ENCODE measurements at places on chromosomes 11 and 22. TPM values are rescaled to one million over a fixed set of nuclear protein-coding genes. Genes with fewer than 3 reads are reported as not detected.
A peak's percentile ranks its signal among the peaks of the same experiment; 100 is the strongest.

GRCh38 chr11:106017093-106017492, 4.9 kb downstream of the MSANTD4 start:
- DNase-seq: no peak

DNA sequence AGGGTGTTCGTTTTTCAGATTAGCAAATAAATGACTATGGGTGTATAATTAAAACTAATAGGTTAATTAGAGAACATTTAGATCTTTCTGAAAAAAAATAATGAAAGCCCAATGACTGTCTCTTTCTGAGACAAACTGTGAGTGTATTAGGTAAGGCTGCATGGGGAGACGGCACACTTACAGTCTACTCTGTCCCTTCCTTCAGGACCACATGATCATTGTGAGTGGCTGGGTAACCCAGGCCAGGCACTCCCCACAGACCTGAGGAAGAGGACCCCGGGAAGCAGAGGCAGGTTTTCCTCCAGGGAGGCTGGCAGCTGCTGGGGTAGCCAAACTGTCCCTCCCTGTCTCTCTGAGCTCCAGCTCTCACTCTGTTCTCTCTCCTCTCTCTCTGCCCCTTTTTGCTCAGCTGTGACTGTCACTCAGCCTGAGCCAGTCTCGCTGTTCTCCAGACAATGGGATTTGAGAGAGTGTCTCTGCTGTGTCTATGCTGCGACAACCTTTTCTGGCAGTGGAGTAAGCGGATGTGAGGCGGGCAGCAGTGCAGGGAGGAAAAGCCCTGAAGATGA, 83.1 kb upstream of the NCAM1 start:
- DNase-seq: no peak

Gene GRIA4
- total RNA-seq: not detected

DNA sequence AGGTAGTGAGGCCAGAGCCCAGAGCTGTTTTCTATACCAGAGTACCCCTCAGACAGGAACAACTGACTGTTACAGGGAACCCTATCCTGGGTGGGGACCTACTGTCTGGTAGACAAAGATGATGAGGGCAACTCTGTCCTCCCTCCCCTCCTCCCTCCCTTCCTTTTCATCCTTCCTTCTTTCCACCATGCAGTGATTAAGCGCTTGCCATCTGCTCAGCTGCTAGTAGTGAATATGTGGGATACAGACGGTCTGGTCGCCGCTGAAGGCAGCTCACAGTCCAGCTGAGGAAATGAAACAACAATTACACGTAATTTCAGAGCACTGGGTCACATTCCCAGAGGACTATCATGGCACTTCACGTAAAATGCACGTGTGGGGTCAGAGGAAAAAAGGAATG, 597.1 kb downstream of the BUD13 start:
- DNase-seq: no peak

Gene ZC3H12C
- 23.7 TPM for total RNA-seq

Gene WNT11
- 7.1 TPM for total RNA-seq

GRCh38 chr11:72243173-72244059, 560 bp downstream of the PHOX2A start:
- no peak for DNase-seq

Gene KCNK4
- total RNA-seq: not detected

Gene SHANK3
- total RNA-seq: 13.5 TPM

Gene MYEOV
- not detected for total RNA-seq

DNA sequence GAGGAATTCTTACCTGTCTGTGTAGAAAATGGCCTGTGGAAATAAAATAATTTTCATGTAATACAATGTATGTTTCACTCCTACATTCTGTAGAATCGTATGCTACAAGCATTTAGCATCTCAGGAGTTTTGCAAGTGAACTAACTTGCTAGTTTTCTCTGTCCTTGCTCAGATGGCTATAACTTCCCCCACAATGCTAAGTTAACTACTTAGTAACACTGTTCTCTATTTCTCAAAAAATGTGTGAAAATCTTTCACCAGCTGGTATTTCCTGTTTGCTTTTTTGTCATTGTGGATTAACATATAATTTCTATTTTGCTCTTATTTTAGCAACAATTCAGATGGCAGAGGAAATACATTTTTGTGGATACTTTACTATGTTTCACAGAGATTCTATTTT, 4.4 kb downstream of the OR4S2 start:
- DNase-seq: no peak

Gene HBG1
- total RNA-seq: not detected

Gene SCGB1A1
- total RNA-seq: not detected

DNA sequence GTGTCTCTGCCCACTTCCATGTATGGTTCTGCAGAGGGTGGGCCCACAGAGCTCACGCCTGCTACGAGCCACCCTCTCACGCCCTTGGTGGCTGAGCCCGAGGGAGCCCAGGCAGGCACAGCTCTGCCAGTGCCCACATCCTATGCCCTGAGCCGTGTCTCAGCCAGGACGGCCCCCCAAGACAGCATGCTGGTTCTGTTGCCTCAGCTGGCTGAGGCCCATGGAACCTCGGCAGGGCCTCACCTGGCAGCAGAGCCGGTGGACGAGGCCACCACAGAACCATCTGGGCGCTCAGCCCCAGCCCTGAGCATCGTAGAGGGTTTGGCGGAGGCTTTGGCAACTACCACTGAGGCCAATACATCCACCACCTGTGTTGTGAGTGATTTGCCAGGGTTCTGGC, 64.0 kb downstream of the OTOG start:
- peak; percentile 47 for DNase-seq

DNA sequence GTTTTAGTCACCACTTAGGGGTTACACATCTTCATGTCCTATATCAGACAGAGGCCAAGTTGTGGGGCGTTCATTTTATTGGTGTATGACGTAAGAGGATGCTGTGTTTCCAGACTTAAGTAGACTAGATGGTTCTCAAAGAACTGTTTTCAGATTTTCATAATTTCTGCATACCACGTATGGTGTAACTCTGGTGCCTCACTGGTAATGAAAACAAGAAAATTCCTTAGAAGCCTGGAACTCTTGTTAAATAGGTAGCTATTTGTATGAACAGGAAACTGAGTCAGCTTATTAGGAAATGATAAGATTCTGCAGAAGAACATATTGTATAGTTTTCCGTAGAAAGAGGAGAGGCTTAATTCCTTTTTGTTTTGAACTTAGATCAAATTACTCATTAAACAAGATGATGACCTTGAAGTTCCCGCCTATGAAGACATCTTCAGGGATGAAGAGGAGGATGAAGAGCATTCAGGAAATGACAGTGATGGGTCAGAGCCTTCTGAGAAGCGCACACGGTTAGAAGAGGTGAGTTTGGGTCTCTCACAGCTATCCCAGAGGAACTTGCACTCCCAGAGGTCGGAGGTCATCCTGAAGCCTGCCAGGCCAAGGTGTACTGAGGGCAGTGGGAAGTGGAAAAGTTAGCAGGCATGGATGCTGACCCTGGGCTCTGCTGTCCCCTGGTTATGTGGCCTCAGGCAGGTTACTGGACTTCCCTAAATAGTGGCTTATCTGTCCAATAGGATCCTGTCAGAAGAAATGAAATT, 3.9 kb downstream of the CDC45 start:
- DNase-seq: no peak

DNA sequence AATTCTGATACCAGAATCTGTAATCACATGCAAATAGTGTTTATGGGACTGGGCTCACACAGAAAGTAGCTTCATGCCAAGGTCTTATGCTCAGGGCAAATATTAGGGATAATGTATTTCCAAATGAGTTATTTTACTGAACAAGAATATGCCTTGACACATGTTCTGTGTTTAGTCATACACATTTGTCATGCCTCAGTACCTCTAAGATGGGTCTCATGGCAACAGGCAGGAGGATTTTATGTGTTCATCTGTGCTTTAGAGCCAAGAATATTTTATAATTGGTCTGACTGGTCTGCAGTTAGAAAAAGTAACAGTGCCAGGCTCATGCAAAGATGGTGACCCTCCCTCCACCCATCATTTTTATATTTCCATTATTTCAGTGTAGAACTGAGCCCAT, 49.1 kb downstream of the JAM3 start:
- no peak for DNase-seq

- no peak for DNase-seq
Observed at GRCh38 chr11:67396587-67397389, 4.9 kb downstream of the PPP1CA start.

GRCh38 chr22:42992092-42992491, 22.9 kb downstream of the PACSIN2 start:
- no peak for DNase-seq

Gene MPPED1
- total RNA-seq: not detected

DNA sequence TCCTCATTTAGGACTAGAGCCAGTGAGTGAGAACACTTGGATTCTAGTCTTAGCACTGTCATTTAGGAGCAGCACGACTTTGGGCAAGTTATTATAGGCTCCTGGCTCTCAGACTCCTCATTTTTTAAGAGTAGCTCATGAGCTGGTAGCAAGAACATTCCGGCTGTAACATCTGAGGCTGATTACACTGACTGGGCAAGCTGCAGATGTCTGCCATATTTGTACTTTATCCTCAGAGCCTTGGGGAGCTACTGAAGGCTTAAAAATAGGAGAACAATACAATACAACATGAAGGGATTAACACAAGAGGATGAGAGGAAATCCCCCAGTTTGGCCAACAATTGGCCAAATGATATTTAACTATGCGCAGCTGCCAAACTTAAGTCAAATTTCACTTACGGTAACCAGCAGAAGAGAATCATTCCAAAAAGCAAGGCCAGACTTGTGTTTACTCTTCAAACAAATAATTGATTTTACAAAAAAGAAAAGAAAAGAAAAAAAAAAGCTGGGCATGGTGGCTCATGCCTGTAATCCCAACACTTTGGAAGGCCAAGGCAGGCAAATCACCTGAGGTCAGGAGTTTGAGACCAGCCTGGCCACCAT, 113.1 kb upstream of the ARHGAP42 start:
- no peak for DNase-seq

Gene OR8H3
- not detected for total RNA-seq

- no peak for DNase-seq
Observed at GRCh38 chr11:104781037-104781436, 117.2 kb downstream of the CASP12 start.

DNA sequence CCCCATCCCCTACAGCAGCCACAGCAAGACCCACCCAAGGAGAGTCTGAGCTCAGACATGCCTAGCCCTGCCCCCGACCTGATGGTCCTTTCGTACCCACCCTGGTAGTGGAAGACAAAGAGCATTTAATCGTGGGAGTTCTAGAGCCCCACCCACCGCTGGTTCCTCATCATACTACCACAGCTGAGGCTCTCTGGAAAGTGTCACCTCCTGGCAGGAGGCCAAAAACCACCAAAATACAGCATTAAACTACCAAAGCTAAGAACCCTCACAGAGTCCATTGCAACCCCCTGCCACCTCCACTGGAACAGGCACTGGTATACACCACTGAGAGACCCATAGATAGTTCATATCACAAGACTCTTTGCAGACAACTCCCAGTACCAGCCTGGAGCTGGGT, 311.1 kb downstream of the TENM4 start:
- no peak for DNase-seq

- no peak for DNase-seq
Observed at GRCh38 chr11:45151362-45151982, 5.0 kb downstream of the PRDM11 start.

DNA sequence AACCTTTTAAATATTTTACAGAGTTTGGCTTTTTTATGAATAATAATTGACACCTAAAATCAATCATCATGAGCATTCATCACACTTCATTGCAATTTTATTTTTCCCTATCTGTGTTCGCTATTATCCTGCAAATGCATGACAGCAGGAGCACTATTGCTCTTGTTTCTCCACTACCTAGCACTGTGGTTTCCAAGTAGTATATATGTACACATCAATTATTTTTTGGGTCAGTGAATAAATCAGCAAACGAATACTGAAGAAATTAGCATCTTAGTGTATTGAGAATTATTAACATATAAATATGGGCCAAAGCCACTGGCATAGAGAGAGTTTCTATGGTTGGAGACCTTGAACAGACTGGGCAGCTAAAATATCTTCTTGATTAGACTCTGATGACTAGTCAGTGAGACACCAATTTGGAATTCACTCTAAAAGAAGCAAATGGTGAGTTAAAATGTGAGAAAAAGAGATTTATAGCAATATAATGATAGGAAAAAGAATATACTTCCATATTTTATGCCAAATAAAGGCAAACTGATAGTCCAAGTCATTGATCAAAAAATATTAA, 731.1 kb upstream of the LUZP2 start:
- DNase-seq: no peak

Gene KDM4D
- 0.46 TPM for total RNA-seq

Gene RFPL3
- total RNA-seq: not detected

Gene ALG8
- total RNA-seq: 15.1 TPM

DNA sequence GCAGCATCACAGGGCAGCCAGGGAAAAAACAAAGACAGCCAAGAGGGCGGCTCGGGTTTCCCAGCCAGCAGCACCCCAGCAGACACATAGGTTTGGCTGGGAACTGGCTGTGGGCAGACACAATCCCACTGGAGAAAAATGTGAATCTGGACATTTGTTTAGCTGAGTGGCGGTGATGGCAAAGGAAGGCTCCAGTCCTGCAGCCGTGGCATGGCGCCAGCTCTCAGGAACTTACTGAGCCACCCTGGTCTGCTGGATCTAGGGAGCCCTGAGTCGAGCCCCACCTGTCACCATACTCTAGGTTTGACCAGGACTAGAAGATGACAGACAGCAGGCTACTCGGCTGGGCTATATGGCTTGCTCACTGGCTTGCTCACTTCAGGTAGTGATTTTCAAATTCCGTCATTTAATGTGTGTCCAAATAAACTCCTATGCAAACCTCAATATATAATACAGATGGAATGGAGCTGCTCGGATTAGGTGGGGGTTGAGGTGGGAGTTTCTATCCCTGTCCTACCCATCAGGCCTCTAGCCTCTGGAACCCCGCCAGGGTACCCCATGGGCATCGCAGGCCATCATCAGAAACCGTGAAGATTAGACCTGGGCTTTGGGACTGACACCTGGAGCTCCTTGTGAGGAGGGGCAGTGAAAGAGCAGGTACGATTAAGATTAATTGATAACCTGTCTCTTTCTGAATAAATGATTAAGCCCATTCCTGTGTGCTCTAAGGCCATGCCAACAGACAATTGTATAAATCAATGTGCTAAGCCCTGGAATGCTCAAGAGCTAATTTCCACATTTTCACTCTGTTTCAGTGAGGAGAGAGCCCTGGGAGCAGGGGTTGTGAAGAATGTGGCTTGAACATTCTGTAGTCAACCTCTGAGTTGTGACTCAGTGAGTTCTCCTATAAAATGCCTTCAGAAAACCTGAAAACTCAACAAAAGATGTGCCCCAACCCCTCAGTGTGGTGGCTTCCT, 42.5 kb downstream of the GALNT18 start:
- no peak for DNase-seq
